ENCODE measurements at places on chromosomes 4 and X.

DNA sequence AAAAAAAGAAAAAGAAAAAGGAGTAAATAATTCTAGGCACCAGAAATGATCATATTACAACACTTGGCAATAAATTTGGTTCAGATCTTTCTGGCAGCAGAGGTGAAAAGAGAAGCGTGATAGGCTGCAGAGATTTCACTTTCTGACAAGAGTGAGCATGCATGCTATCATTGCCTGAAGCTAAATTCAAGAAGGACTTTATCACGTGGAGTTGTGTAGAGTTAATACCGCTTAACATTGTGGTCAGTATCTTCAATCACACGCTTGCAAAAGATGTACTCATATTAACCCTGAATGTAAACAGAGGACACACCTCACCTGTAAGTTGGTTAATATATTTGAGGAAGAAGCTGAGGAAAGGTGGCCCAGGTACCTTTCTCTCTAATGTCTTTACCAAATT, 31.4 kb upstream of the RBPJ start:
- no peak for DNase-seq

DNA sequence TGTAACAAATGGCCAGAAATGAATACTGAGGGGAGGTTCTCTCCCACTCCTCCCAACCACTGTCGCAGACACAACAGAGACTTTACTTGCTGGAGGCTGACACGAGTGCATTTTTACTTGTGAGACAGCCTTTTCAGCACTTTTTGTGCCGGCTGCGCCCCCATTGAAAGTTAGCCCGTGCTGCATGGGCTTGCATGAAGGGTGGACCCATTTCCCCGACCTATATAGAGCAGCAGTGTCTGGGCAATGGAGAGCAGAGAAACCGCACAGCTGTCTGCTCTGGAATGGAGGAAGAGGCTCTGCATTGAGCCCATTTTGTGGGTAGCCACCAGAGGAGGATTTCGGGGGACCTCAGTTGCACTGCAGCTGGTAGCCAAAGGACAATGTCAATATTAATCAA, 208.8 kb downstream of the UGT8 start:
- no peak for DNase-seq

- DNase-seq, result no peak
Observed at GRCh38 chrX:39750848-39751247, 346.9 kb downstream of the BCOR start.

DNA sequence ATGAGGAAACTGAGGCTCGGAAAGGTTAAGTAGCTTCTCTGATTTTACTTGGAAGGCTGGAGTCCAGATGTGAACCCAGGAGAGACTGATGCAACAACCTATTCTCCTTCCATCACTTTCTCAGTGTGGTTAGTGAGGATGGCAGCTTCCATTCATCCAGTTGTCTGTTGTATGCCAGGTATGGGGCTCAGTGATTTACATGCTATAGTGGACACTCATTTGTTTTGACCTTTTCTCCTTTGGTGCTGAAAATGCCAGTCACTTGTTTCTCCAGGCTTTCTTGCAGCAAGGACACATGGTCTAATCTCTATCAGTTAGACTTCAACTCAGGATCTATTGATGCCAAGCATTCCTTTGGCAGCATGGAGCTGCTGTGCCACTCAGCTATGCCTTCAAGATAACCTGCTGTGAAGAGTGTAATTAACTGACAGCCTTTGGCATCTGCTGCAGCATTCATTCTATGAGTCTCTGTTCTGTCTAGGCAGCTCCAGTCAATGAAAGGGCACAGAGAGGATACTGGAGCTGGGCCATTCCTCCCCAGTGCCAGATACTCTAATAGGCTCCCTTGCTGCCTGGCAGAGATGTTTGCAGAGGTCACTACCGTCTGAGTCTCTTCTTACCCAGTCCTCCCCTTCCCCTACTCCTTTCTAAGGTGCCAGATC, 11.0 kb upstream of the CWH43 start:
- no peak for DNase-seq

- no peak for DNase-seq
Observed at GRCh38 chr4:36332023-36332781, 50.8 kb downstream of the DTHD1 start.

DNA sequence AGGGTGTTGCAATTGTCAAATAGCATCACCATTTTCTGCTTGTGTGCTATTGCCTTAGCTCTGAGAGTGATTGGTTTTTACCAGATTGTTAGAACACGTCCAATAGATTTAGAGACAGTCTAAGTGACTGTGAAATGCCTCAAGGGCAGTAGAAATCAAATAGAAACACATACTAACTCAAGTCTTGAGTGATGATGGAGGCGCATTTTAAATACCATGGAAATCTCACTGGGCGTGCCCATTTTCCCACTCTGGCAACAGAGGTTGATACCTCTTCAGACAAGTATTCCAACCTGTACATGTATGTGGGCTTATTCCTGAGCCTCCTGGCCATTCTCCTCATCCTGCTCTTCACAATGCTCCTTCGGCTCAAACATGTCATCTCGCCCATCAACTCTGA, 7.2 kb downstream of the SERTM2 start:
- DNase-seq, result no peak

DNA sequence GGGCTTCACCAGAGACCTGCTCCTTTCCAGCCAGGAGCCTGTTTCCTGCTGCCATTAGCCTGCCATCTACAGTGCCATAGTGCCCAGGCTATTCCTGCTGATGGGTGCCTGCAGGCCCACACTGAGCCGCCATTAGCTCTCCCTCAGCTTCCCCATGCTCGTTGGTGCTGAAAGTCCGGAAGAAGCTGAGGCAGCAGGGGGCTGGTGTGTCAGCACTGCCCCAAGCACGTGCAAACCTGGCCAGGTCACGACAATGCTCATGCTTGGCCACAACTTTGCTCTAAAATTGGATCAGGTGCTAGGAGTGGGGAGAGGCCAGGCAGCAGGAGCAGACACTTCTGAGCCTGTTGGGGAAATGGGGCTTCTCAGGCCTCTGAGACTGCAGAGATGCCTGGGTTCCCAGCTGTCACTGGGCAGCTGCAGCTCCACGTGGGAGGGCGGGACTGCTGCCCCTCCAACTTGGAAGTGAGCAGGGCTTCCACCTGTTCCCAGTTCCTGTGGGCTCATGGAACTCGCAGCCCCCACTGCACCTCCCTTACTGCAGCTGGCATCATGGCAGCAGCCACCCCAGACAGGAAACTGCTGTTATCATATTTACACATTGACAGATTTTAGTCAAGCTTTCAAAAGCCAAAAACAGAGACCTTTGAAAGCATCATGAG, 913.9 kb downstream of the FSTL5 start:
- DNase-seq, result no peak

DNA sequence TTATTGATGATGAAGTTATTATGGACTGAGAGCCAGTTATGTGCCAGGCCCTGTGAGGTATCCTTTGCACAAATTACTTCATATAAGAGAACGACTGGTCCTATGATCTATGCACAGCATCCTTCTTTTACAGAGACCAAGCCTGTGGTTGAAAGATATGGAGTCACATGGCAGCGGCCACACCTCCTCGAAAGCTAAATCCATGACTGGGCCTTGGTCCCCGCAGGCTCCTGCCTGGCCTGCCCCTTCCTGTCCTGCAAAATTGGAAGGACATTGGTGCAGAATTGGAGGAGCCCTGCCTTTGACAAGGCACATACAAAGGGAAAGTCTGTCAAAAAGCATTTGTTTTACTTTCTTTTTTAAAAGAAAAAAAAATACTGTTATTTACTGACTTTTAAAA, 18.3 kb downstream of the SORBS2 start:
- no peak for DNase-seq

GRCh38 chr4:112502871-112503270, 13.1 kb downstream of the NEUROG2 start:
- no peak for DNase-seq

- DNase-seq, result no peak
Observed at GRCh38 chr4:11821772-11822430, 393.2 kb upstream of the HS3ST1 start.

DNA sequence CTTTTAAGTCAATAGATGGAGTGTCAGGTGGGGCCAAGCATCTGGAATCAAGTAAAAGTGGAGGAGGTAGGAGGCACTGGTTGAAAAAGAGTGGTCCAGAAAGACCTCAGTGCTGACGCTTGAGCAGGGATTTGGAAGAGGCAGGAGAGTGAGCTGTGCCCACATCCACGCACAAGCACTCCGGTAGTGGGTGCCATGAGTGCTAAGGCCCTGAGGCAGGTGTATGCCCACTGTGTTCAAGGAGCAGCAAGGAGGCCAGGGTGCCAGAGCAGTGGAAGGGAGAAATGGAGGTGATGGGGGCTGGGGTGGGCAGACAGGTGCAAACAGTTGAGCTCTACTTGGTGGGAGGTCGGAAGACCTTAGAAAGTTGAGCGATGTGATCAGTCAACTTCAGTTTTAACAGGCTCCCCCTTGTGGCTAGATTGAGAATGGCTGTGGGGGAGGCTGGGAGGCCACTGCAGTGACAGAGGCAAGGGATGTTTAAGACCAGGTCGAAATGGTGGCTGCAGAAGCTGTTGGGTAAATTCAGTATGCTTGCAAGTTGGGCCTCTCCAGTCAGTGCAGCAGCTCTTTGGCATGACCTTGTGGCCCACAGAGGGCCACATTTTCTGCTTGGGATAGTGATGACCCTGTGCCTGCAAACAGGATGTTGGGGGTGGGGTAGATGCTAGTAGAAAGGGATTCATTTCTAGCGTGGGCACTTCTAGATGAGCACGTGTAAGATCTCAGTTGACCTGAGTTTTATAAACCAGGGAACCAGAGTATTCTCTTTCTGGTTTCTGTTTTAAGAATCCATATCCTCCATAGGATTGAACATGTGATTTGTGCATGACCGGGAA, 12.7 kb downstream of the TKTL1 start:
- DNase-seq, result peak; percentile 71

GRCh38 chr4:77586951-77587383, 18.7 kb upstream of the CXCL13 start:
- DNase-seq, result peak; percentile 64

DNA sequence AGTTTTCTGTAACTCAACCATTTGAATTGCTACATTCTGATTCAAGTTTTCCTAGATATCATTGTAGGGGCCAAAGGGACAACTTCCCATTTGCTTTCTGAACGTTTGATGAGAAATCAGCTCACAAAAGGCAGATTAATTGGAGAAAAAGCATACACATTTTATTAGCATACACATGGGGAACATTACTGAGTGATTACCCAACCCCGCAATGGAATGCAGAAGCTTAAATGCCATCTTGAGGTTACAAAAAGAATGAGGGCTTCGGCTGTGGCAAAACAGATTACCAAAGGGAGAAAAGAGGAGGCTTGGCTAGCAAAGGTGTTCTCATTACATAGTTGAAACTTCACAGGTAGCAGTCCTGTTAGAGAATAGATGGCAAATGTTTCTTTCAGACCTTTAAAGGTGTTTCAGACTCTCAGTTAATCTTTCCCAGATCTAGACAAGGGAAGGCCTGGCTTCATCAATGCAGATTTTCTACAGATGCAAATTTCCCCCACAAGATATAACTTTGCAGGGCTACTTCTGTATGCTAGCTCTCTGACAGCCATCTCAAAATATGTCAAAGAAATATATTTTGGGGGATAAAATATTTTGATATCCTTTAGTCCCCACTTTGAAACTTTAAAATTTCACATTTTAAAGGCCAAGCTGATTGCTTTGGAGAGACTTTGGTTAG, 26.5 kb upstream of the HERC6 start:
- no peak for DNase-seq

- DNase-seq, result no peak
Observed at GRCh38 chr4:40525752-40526598, 103.7 kb downstream of the RBM47 start.

DNA sequence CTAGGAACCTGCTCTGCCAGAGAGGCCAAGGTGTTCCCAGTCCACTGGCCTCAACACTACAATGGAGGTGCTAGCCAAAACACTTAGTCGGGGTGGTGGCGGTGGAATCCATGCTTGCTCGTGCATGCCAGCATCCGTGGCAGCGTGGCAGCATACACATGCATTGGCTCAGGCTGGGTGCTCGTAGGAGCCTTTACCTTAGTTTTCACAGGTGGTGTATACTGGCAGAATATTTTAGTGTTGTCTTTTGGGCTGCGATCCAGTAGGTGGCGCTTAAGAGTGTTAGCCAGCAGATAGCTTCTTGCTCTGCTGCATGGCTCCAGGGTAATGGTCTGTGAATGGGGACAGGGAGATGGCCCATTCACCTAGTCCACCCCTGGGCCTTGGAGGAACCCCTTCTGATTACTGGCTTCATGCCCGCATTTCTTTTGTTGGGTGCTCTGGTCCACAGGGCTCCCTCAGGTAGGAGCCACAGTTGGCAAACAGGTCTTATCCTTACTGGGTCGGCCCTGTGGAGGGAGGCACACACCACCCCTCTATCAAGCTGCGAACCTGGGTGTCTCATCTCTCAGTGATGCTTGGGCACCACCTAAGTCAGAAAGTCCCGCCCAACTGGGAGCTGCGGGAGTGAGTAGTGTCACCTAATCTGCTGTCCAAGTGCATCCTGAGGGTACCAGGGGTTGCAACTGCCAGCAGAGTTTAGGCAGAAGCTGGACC, 40.0 kb downstream of the RIPPLY1 start:
- DNase-seq, result no peak

GRCh38 chr4:28378109-28378830, 1517.6 kb downstream of the STIM2 start:
- DNase-seq, result no peak

DNA sequence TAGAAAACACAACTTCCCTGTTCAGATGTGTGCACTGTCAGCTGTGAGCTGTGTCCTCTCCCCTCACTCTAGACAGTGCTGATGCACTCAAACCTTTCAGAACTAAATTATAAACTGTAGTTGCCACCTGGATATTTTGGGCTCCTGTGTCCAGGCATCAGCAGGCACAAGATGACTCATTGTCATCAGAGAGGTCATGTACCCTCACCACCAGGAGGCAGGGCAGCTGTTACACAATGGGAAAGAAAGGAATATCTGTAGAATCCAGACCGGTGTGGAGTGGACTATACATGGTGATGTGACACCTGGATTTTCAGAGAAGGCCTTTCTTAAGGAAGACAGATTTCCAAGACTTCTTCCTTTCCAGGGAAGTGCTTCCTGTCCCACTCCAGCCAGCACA, 854.4 kb upstream of the AGA start:
- DNase-seq, result no peak

- no peak for DNase-seq
Observed at GRCh38 chr4:82429728-82430192, 502 bp downstream of the HNRNPDL start.

- no peak for DNase-seq
Observed at GRCh38 chrX:131837325-131837724, 185.8 kb upstream of the STK26 start.

- DNase-seq, result no peak
Observed at GRCh38 chrX:106391284-106391911, 220.4 kb upstream of the RADX start.

GRCh38 chr4:115278830-115279229, 165.4 kb upstream of the NDST4 start:
- DNase-seq, result no peak

DNA sequence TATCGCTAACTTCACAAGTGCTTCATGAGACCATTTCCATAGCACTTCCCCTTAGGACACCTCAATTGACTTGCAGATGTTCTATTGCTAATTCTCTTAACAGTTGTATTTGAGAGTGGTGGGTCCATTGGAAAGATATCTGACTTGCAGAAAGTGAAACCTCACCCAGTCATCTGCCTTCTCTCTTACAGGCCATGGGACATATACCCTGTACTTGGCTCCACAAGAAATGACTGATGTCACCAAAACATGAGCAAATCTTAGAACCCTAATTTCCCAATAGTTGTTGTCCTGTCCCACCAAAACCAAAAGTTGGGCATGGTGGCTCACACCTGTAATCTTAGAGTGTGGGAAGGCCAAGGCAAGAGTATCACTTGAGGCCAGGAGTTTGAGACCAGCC, 101.9 kb upstream of the MAML3 start:
- no peak for DNase-seq

Data from stimulated activated naive CD4-positive, alpha-beta T cell treated with Interleukin-2 at 50 U/mL for 16 hours (primary cell).